ENCODE measurements at places on chromosomes 3 and 15. TPM values are rescaled to one million over a fixed set of nuclear protein-coding genes. Genes with fewer than 3 reads are reported as not detected.
A peak's percentile ranks its signal among the peaks of the same experiment; 100 is the strongest.

DNA sequence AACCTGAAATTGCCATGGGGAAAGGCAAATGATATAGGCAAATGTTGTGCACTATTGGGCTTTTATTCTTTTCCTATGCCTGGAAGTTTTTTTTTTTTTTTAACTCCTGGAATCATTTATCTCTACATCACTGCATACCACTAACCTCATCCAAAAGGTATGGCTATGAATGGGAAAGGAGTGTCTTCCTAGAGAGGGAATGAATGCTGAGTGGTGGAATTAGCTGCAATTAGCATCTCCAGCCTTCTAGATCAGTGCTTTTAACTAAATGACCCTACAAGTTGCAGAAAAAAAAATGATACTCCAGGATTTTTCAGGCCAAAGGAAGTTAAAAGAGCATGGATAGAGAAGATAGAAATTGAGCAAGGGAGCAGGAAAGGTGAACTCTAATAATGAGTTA lies 429.8 kb upstream of the PDZRN3 start:
- ATAC-seq, result no peak

DNA sequence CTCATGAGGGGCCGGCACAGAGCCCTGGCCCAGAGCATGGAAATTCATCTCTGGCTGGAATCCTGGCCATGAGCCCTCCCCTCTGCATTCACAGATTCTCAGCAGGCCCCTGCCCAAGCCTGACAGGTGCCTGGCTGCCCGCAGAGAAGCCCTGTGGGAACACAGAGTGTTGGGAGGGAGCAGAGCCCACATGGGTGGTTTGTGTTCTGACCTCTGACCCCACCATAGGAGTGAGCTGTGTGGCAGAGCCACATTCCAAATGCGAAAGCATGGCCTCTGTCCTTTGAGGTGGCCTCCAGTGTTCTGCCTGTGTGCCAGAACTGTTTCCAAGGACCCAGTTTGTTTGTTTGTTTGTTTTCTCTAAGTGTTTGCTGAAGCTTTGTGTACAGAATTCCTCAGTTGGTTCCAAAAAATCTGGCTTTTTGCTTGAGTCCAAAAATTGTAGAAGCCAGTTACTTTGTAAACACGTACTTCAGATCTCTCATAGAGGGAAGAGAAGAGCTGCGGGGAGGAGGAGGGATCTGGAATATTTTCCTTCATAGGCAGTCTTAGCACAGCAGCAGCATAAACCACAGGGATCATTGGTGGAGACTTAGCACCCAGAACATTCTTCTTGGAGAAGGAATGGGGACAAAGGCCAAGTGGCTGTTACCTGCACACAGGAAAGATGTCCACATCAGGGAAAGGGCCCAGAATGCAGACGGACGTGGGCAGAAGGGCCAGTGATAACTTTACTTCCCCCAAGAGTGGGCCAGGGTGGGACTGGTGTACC lies 36.0 kb downstream of the GRAMD2A start:
- no peak for ATAC-seq

- ATAC-seq, result no peak
Observed at GRCh38 chr3:118011910-118012309, 1022.7 kb downstream of the IGSF11 start.

- ATAC-seq, result no peak
Observed at GRCh38 chr3:49794926-49795905, 4.5 kb downstream of the CDHR4 start.

The GRK7 gene
- total RNA-seq, result not detected

The PPP2R3A gene
- 0.79 TPM for total RNA-seq

The ZBED2 gene
- total RNA-seq, result 429 TPM

The UTS2B gene
- total RNA-seq, result not detected

The CCR8 gene
- 0.87 TPM for total RNA-seq

DNA sequence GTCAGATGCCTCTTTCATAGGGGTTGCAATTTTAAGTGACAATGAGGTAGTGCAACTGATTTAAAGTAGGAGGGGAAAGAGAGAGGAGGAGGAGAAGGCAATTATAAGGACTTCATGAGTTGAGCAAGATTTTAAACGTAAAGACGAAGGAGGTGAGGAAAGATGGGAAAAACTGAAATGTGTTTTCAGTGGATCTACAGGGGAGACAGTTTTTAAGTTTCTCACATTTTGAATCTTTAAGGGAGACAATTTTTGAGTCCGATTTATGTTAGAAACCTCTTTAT lies 68.7 kb upstream of the LIMD1 start:
- ATAC-seq, result no peak

- peak; percentile 34 for ATAC-seq
Observed at GRCh38 chr3:187136936-187137335, 2.4 kb downstream of the RPL39L start.

GRCh38 chr15:82132096-82132495 lies 86.3 kb upstream of the MEX3B start:
- no peak for ATAC-seq

DNA sequence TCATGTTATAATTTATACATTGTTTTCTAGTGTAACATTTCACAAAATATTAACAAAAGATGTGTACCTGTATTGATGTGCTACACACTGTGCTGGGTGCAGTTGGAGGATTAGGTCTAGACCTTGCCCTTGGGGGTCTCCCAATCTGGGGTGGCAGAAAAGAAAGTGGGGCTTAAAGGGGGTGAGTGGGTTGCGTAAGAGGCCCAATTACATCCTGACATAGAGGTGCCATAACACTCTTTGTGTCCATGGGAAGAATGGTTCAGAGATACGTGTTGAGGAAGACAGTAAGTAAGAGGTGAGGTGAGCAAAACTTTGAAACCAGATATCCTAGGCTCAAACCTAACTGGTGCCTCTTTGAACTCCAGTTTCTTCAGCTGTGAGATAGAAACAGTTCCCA lies 31.0 kb downstream of the DLEC1 start:
- ATAC-seq, result no peak

DNA sequence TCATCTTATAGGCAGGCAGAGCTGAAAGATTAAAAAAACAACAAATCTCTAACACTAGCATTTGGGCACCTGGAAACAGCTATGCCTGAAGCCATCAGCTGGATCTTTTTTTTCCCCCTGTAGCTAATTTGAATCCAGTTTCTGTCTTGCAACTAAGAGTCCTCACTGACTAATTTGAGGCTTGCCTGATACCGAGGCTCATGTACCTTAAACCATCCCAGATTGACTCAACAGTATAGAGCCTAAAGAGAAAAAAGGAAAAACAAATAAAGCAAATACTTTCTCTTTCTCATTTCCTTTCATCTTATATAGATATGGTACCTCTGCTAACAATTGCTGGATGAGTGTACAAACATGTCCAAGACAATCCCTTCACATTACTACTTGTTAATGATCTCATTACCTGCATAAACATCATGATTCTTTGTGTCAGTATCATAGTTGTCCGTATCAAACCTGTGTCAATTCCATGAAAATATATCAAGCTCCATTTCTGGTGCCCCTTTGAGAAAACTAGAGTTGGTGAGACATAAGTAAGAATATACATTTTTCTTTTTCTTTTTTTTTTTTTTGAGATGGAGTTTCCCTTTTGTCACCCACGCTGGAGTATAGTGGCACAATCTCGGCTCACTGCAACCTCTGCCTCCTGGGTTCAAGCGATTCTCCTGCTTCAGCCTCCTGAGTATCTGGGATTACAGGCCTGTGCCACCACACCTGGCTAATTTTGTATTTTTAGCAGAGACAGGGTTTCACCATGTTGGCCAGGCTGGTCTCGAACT lies 43.1 kb downstream of the BHLHE40 start:
- peak; percentile 70 for ATAC-seq

DNA sequence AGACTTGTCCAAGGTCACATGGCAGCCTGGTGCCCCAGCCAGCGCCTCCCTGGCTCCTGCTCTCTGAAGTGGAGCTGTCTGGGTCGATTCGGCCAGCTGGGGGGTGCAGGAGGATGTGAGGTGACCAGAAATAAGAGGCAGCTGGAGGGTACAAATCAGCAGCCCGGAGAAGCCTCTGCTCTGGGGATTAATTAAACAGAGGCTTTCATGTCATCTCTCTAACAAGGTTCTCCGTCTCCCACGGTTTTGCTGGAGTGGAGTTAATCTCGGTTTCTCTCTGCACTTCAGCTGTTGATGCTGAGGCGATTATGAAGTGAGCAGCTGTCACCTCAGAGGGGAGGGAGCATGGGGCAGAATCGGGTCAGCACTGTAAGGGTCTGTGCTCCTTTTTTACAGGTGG lies 236.8 kb downstream of the TLE3 start:
- no peak for ATAC-seq

- no peak for ATAC-seq
Observed at GRCh38 chr3:171526869-171527268, 66.7 kb upstream of the TNIK start.

- ATAC-seq, result no peak
Observed at GRCh38 chr15:46301291-46301690, 666.5 kb downstream of the SQOR start.

The SMCO1 gene
- total RNA-seq, result not detected

- ATAC-seq, result no peak
Observed at GRCh38 chr15:69000091-69000490, 14.4 kb upstream of the NOX5 start.

The SPTSSB gene
- not detected for total RNA-seq

- no peak for ATAC-seq
Observed at GRCh38 chr15:99978426-99978825, 245.2 kb upstream of the LYSMD4 start.
